Stimulated activated CD4-positive, alpha-beta T cell treated with anti-CD3 and anti-CD28 coated beads, Interleukin-12 subunit alpha, Interleukin-12 subunit beta, amount 100 ng/mL, for 48 hours (primary cell): ENCODE measurements at places on chromosomes 5 and 9.

DNA sequence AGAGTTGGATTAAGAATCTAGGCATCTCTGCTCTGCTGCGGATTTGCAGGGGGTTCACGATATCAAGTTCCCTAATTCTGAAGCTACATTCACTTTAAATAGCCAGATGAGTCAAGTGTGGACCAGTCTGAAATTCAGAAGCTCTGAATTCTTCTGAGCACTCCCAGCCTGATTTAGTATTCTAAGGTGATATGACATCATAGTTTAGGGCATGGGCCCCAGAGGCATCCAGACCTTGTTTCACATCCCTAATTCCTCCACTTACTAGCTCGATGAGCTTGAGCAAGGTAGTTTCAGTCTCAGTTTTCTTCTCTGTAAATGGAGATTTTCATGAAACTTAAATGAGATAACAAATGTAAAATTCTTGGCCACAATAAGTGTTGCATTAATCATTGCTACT is 65.2 kb downstream of the TMEM167A start:
- DNase-seq = no peak

DNA sequence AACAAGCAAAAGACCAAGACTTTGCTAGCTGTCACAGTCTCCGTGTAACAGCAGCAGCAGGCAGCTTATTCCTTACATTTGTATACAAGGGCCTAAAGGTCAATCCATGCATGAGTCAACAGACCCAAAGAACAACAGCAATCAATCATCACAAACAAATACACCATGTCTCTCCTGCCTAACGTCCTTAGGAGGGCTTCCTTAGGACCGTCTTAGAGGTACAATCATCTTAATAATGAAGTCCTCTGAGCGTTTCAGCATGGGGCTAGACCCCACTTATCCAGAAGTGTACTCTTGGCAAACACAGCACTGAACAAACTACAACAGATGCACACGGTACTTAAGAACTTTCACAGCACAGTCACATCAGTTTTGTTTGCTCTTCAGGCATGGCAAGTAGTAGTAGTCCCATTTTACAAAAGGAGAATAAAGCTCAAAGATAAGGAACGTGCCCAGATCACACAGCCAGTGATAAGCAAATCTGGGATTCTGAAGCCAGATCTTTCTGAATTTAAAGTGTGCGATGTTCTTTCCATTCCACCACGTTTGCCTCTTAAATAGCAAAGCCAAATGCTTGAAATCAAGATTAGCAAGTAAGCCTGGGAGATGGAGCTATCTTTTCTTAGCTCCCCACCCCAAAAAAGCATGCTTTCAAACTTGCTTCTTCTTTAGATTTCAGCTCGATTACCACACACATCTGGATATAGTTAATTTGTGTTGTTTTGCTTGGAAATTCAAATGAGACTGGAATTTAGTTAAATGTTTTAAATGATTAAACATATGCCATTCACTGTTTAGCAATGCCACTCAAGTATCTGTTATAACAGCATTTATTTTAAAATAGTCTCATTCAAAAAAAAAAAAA is 24.2 kb downstream of the PSMB7 start:
- DNase-seq = no peak

DNA sequence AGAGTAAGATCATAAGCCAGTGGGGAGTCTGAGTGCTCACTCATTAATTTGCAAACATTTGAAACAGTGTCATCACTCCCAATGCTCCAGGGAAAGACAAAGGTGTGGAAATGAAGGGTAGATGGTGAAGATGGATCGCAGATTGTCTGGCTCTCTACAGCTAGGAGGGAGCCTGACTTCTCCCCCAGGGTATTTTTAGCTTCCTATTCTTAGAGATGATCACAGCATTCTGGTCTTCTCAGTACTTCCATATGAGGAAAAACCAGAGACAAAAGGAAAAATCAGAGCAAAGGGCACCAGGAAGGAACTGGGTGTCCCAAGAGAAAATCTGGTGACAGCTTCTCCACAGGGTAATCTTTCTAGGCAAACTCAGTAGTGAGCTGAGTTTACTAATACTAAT is 401.9 kb upstream of the GRIA1 start:
- no peak for DNase-seq

- no peak for DNase-seq
Observed at GRCh38 chr5:160119905-160120266, 636 bp upstream of the PWWP2A start.

DNA sequence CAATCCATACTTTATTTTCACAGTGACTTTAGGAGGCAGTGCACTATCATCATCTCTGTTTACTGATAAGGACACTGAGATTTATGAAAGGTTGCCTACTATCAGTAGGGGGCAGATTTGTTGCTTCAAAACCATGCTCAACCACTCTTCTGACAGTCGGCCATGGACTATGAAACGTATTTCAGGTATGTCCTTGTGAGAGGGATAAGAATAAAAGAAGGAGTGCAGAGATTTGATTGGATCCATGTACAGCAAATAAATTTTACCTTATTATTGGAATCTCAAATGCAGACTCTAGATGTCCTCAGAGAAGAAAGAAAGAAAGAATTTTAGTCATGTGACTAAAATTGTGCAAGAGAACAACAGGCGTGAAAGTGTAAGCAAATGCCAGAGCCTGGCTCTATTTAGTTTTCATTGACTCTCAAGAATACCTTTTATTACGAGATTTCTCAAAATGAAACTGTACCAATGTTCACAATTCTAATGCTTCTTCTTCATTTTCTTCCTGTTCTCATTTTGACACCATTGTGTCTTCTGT is 296.6 kb upstream of the RASA1 start:
- DNase-seq = no peak

- DNase-seq = no peak
Observed at GRCh38 chr9:37639841-37640240, 10.9 kb upstream of the FRMPD1 start.
